ENCODE measurements at places on chromosomes 4 and X.

- no peak for DNase-seq
Observed at GRCh38 chr4:12770351-12770750, 713.8 kb downstream of the RAB28 start.

- peak; percentile 27 for DNase-seq
Observed at GRCh38 chrX:150081076-150081475, 142.8 kb upstream of the EOLA2 start.

DNA sequence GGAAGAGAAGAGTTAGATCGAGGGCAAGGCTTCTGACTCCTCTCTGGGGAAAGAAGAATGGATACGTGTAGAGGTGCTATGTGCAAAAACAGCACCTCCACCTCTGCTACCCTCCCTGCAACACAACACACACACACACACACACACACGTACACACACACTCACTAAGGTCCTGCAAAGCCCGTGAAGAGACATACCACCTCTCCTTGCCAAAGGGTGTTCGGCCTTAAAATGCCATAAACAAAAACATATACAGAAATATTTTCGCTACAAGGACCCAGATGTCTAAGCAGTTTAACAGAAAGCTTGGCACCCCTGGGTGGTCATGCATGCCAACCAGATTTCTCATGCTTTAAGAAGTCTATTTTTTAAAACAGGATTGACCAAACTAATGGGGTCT is 1.5 kb downstream of the TIFA start:
- no peak for DNase-seq

GRCh38 chr4:41943506-41943905 is 8.3 kb downstream of the TMEM33 start:
- no peak for DNase-seq

DNA sequence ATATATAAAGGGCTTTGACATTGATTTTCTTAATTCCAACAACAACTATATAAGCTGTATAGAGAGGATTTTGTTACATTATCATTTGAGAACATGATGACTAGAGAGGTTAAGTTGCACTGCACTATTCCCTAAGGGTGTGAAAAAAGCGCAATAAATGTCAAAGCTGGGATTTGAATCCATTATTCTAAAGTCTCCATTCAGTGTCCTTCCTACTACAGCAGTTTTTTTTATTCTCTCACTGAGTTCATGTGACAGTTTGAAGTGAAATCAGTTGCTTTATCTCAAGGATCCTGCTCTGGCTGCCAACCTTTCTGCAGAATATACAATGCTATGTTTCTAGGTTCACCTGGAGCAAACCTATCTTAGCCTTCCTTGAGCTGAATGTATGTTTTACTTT is 177.5 kb downstream of the ANKRD50 start:
- DNase-seq = no peak

DNA sequence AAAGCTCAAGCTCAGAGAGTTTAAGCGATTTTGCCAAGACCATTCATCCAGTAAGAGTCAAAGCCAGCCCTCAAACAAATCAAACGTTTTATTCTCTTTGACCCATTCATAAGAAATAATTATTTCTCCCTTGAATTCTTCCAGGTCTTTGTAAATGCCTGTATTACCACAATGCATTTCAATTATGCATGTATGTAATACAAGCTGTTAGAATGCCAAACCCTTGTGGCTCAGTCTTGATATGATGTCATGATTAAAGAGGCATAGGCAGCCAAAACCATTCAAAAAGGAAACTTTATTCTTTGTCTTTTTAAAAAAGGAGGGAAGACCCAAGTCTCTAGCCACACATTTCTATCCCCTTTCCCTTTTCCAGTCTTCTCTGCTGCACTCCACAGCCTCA is 56.5 kb upstream of the PGM2 start:
- DNase-seq = no peak

GRCh38 chrX:1821846-1822245 is 207.0 kb downstream of the ASMT start:
- DNase-seq = no peak

DNA sequence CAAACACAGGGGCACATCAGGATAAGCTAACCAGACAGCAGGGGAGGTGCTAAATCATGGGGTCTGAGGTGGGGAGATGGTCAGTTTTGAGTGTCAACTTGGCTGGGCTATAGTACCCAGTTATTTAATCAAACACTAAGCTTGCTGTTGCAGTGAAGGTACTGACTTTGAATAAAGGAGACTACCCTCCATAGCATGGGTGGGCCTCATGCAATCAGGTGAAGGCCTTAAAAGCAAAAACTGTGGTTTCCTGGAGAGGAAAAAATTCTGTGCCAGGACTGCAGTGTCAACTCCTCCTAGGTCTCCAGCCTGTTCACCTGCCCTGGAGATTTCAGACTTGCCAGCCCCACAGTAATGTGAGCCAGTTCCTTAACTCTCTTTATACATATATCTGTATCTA is 12.6 kb upstream of the HSFX2 start:
- DNase-seq = no peak

GRCh38 chr4:6371271-6371670 is 101.1 kb downstream of the PPP2R2C start:
- DNase-seq = no peak
